Stimulated activated CD8-positive, alpha-beta memory T cell treated with anti-CD3 and anti-CD28 coated beads, Interleukin-7, amount 100 ng/mL, for 24 hours (primary cell): ENCODE measurements at places on chromosomes 7 and 10.

- DNase-seq = no peak
These were observed 68.8 kb downstream of the TRIL start for GRCh38 chr7:28889290-28889689.

DNA sequence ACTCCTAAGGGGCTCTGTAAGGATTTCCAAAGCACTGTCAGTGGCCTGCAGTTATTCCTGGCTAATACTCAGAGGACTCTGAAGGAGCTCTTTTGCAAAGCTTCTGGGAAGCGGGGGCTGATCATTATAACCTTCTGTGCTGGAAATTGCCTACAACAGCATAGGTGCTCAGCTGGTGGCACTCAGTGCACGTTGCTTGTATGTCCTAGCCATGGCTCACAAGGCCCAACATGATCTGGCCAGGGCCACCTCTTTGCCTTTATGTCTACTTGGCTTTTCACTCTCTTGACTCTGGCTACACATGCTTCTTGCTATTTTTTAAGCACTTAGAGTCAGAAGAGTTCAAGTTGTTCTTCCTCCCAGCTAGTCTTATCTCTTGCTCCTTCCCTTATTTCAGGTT, 17.5 kb downstream of the LAMB4 start:
- DNase-seq = no peak

- no peak for DNase-seq
These were observed 99.8 kb downstream of the GSAP start for GRCh38 chr7:77316219-77316978.

DNA sequence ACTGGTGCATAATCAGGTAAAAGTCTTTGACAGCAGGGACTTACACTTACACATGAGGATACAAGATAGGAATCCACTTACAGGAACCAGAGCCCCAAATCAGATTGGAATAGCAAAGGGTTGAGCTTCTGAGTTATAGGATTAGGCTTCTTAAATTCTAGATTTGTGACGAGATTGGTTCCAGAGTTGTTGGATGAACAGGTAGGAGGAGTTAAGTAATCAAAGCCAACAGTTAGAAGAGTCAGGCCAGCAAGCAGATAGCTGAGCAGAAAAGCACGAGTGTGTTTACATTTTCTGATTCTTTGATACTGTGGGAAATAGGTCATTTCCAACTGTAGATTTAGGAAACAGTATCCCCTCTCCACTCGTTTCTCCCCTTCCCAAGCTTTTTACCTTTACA, 167.0 kb downstream of the MDFIC start:
- DNase-seq = no peak

- no peak for DNase-seq
These were observed 44.9 kb downstream of the JCAD start for GRCh38 chr10:30014511-30014910.

DNA sequence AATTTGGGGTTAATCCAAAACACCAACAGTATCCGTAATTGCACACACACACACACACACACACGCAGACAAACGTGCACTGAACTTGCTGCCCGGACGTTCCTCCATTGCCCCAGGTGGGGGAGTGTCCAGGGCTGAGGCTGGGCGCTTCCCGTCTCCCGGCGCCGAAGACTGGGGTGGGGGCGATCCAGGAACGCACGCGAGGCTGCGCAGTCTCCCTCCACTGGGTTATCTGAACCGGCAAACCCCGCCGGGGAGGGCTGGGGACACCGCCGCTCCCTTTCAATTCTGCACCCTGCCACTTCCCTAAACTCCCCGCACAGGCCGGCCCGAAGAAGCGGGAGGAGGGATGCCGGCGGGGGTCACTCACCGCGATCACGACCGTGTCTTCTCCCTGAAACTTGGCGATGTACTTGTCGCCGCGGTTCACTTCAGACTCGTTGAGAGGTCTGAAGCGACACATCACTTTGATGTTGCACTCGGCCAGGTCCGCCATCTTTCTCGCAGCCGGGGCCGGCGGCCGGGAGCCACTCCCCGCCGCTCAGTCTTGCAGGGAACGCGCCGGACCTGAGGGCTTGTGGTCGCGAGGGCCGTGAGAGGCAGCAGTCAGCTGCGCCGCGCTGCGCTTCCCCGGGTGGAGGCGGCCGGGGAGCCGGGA, 618 bp downstream of the KIF5B start:
- DNase-seq = peak; percentile 18

DNA sequence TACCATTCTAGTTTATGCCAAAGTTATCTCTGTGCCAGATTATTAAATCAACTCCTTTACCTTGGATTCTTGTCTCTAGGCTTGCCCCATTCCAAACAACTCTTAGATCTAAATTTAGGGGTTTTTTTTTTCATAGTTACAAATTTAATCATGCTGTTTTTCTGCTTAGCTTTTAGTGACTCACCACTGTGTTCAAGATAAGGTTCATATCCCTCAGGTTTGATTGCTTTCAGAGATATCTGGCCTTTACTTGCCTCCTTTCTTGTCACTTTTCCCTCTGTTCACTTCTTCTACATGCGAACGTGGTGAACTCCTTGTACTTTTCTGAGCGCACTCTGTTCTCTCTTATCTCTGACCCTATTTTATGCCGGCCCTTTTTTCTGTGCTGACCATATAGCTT, 78.2 kb downstream of the VPS50 start:
- no peak for DNase-seq

GRCh38 chr10:126749015-126749655, 78.6 kb upstream of the C10orf90 start:
- peak; percentile 28 for DNase-seq

GRCh38 chr7:43572516-43573049, 10.3 kb upstream of the STK17A start:
- no peak for DNase-seq

- DNase-seq = no peak
These were observed 1168.7 kb upstream of the CELF2 start for GRCh38 chr10:9848981-9849380.

DNA sequence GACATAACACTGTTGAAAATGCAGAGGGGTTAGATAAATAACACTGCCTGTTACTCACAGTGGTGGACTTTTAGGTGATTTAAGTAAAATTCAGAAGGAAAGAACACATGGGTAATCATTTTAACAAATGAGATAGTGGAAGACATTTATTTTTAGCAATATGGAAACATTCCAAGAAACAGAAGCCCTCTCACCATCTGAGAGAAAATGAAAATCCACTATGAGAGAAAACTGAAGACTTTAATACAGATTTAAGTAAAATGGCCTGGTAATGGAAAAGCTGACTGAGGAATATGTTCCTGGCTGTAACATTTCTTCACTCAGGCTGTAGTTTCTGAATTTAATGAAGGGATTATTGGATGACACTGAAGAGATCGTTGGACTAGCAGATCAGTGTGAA, 12.1 kb upstream of the ZNF786 start:
- DNase-seq = no peak

DNA sequence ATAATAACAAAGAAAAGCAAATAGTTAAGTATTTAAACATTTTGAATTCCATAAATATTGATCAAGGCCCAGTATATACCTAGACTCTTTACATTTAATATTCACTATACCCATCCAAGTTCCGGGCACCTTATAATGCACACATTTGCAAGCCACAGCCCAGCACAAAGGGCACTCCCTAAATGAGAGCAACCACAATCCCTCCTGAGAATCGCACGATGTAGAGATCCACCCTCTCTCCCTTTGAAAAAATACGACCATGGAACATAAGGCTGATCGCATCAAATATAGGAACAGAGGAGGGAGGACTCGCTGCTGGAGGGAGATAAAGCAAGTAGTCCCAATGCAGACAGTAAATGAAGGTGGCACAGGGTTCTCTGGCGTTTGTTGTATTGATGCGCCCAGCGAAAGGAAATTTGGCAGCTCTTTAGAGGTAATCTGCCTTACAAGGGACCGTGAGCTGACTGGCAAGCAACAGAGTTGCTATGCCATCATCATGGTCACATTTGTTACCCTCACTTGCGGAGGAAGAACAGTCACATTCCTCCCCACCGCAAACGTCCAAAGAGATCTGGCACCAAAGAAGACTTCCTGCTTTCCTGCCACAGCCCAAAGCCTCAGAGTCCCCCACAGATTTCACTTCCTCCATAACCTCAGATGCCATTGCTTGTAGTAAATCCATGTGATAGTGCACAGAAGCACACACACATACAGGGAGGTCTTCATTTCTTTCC, 16.1 kb upstream of the TAS2R40 start:
- DNase-seq = no peak

GRCh38 chr7:33562996-33563395, 342.3 kb upstream of the BMPER start:
- no peak for DNase-seq

DNA sequence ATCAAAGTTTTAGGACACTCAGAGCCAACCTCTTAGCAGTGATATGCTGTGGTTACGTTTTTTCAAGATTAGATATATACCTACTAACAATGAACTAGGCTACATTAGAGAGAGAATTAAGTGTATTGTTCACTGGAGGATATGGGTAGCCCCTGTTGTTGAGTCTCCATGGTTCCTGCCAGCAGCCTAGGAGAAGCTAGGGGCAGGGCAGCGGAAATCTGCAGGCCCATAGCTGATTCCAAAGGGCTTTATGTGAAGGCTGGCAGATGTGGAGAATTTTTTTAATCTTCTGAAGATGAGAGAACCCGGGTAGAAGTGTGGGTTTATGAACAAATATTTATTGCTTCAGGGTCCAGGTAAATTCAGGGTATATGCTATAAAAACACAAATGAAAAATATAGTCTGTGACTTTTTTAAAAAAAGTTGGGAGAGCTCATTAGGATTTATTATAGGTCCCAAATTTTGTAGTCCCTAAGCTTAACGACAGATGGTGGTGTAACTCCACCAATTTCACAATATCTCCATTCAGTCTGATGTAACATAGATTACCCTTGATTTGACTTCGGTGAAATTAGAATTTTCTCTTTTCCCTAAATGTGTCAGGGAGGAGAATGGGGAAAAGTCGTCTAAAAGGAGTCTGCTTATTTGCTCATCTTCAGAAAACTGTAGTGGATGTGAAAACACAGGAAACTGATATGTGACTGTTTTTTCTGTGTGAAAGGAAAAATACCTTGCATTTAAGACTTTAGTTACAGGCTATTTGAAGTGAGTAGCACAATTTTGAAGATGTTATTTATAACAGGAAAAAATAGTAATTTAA, 163.0 kb upstream of the PPP1R3A start:
- DNase-seq = no peak

- no peak for DNase-seq
These were observed 80.4 kb downstream of the WDFY4 start for GRCh38 chr10:48765039-48765438.

DNA sequence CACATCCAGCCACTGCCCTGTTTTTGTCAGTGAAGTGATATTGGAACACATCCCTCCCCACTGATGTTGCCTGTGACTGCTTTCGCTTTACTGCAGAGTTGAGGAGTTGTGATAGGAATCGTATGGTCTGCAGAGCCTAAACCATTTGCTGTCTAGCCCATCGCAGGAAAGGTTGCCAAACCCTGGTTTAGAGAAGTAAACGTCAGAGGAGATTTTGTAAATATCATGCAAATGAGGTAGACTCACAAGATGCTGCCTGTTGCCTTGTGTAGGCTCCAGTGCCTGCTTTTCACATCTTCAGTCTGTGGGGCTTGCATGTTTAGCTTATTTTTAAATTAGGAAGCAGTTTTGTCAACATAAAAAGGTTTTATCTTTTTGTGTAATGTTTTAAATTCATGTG, 107.1 kb downstream of the TRRAP start:
- DNase-seq = no peak

DNA sequence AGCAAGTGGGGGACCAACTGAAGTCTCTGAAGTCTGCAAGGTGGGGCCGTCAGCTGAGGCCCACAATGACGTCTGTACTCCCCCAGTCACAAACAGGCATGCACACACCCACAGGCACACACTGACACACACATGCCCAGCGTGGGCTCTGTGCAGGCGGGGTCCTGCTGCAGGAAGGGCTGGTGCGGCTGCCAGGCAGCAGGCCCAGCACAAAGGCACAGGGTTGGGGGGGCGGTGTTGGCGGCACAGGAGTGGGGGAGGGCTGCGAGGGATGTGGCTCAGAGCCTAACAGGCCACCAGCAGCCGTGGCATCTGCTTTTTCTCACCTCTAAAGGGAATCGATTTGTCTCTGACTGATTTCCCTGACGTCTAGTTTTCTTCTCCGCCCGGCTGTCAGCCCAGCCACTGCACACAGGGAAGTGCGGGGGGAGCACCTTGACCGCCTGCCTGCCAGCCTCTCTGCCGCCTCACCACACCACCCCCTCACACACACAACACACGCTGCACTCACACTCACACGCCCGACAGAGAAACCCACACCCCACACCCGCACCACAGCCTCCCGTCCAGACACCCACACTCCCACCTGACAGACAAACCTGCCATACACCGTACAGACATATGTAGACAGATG, 43.5 kb upstream of the ZMIZ1 start:
- no peak for DNase-seq

GRCh38 chr10:21964983-21965665, 38.4 kb downstream of the DNAJC1 start:
- no peak for DNase-seq

DNA sequence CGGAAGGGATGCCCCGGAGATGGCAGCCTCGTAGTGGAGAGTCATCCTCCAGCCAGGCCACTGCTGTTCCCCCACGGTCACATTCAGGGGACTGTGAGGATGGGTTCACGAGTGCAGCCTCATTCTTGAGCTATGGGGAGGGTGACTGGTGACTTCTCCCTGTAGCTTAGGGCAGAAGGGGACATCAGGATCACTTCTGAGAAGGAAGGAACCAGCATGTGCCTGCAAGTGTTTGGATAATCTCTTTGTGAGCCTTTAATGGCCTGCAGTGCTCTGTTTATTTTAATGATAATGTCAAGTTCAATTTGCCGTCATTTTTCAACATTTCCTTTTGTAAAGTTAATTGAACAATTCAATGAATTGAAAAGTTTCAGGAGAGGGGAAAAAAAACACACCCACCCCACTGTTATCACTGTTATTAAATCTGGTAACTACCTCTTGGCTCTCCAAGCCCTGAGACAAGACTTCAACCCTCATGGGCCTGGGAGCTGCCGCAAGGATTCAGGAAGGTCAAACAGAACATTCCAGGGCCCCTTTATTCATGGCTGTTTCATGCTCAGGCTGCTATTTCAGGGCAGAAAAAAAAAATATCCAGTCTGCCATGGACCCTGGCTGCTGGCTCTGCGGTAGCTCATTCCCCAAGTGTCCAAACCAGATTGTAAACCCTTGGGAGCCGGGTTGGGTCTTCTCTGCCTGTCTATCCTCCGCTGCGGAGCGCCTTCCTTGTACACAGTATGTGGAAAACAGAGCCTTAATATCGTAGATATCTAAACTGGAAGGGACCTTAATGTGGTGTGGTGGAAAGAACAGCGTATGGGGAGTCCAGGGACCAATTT, 100.4 kb downstream of the CDH23 start:
- no peak for DNase-seq

- no peak for DNase-seq
These were observed 54.1 kb upstream of the ABI1 start for GRCh38 chr10:26914898-26915297.

DNA sequence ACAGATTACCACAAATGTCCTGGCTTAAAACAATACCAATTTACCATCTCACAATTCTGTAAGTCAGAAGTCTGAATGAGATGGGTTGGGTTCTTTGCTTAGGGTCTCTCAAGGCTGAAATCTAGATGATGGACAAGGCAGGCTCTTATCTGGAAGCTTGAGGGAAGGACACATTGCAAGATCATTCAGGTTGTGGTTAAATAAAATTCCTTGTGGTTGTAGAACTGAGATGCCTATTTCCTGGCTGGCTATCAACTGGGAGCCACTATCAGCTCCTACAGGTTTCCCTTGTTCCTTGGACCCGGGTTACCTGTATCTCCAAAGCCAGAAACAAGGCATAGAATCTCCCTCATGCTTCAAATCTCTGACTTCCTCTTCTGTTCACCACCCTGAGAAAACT, 148.4 kb downstream of the MDFIC start:
- no peak for DNase-seq
